ENCODE measurements at places on chromosomes 1 and 21. TPM values are rescaled to one million over a fixed set of nuclear protein-coding genes. Genes with fewer than 3 reads are reported as not detected.

The B4GALT2 gene
- 34.3 TPM for polyA plus RNA-seq

The ARHGAP29 gene
- polyA plus RNA-seq: 7.2 TPM

The ADAMTS5 gene
- 0.48 TPM for polyA plus RNA-seq

The FCRL1 gene
- not detected for polyA plus RNA-seq

The CYB5RL gene
- 6.7 TPM for polyA plus RNA-seq

The PPIAL4G gene
- not detected for polyA plus RNA-seq

The SYCP1 gene
- not detected for polyA plus RNA-seq

The FAM167B gene
- 58.2 TPM for polyA plus RNA-seq

The DOCK7 gene
- polyA plus RNA-seq: 23.8 TPM

The COL24A1 gene
- 0.07 TPM for polyA plus RNA-seq

The DNALI1 gene
- 15.3 TPM for polyA plus RNA-seq

The ACTN2 gene
- 1.0 TPM for polyA plus RNA-seq

The SYT11 gene
- polyA plus RNA-seq: 19.2 TPM

The C1orf210 gene
- not detected for polyA plus RNA-seq

The SAMD11 gene
- 2.5 TPM for polyA plus RNA-seq

The PACC1 gene
- polyA plus RNA-seq: 4.1 TPM

The TNFRSF14 gene
- 238 TPM for polyA plus RNA-seq

The CSF1 gene
- 26.5 TPM for polyA plus RNA-seq

The AMY1B gene
- polyA plus RNA-seq: not detected

The LCE1C gene
- not detected for polyA plus RNA-seq

The C1orf185 gene
- polyA plus RNA-seq: not detected
